ENCODE measurements at places on chromosomes 4 and X.

- no peak for DNase-seq
Measured at GRCh38 chr4:163344147-163345125, 744 bp downstream of the NPY5R start.

DNA sequence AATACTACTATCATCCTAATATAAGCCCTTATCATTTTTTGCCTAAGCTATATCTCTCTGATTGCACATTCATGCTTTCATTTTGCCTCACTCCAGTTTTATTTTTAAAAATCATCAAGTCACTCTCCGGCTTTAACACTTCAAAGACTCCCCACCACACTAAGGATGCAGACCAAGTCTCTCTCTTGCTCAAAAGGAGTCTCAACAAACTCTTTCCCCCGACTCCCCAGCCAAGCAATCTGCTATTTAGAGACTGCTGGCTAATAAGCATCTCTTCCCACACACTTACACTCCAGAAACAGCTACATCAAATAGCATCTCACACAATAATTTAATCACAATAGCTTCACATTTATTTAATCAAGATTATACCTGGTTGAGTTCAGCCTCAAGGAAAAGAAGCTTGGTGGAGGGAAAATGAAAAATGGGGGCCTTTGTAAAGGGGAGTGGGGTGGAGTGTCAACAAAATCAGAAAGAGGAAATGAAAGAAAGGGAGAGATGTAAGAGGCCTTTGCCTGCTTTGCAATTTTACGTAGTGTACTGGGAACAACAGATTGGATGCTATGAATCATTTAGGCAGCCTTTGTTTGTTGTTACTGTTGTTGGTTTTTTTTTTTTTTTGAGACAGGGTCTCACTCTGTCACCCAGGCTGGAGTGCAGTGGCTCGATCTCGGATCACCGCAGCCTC is 104.1 kb upstream of the MCF2 start:
- DNase-seq = no peak

- no peak for DNase-seq
Measured at GRCh38 chr4:112514647-112515197, 1.3 kb downstream of the NEUROG2 start.

GRCh38 chr4:134780244-134780643 is 578.7 kb upstream of the PABPC4L start:
- no peak for DNase-seq

GRCh38 chr4:37934096-37934495 is 26.1 kb upstream of the PTTG2 start:
- DNase-seq = no peak

Data from activated CD4-positive, alpha-beta T cell treated with anti-CD3 and anti-CD28 coated beads, Interleukin-2, amount 50 U/mL, for 4 hours (primary cell).